ENCODE measurements at places on chromosomes 5 and 9.

GRCh38 chr5:33475706-33476105 is 34.9 kb downstream of the TARS1 start:
- DNase-seq = no peak

DNA sequence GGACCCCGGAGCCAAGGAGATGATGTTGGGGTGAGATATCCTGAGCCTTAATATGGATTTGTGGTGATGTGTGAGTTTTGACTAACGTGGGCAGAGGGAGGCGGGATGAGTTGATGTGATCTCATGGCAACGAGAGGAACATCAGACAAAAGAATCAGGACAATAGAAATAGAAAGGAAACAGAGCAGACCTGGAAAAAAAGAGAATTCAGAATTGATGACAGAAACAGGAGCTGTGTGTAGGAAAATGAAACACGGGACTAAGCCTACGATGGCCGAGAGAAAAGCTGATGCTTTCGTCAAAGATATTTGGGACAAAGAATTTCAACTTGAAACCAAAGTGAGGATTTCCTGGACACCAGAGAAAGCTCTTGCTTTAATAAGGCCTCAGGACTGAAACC is 10.9 kb downstream of the PRKACG start:
- no peak for DNase-seq

DNA sequence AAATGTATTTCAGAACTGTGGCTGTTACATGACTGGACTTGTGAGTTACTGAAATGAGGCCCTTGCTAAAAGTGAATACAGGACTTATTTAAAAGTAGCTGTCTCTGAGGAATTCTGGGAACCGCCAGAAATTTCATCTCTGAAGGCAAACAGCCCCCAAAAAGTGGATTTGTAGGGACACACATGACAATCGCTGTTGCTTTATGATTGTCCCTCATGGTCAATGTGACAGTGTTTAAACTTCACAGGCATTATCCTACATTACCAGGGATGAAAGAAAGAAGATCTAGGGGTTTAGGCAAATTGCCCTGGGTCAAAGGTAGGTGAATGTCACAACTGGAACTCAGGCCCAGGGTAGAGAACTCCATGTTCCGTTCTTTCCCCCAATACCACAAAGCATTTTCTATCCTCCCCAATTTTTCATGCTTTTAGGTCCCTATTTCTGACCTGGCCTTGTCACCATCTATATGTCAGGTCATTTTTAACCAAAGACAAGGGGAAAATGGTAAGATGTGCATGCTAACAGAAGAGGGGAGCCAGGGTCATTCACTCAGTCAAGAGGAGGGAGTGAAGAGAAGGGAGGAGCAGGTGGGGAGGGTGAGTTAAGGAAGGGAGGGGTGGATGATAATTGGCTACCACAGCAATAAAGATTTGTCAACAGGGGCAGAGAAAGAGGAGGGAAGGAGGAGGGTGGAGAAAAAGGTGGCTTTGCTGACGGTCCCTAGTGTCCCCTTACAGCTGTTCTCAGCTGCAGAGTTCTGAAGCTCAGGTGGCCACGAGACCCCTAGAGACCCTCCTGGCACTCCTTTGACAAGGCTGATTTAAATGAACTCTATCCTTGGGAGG is 57.8 kb upstream of the GLRX start:
- no peak for DNase-seq

- DNase-seq = peak; percentile 85
These were observed at the start of gene CDKN2A for GRCh38 chr9:21993893-21994555. Gene CDKN2A, minus strand, starts transcription at chr9:21994392.

GRCh38 chr9:121123816-121124535 is 49.2 kb downstream of the CNTRL start:
- no peak for DNase-seq

DNA sequence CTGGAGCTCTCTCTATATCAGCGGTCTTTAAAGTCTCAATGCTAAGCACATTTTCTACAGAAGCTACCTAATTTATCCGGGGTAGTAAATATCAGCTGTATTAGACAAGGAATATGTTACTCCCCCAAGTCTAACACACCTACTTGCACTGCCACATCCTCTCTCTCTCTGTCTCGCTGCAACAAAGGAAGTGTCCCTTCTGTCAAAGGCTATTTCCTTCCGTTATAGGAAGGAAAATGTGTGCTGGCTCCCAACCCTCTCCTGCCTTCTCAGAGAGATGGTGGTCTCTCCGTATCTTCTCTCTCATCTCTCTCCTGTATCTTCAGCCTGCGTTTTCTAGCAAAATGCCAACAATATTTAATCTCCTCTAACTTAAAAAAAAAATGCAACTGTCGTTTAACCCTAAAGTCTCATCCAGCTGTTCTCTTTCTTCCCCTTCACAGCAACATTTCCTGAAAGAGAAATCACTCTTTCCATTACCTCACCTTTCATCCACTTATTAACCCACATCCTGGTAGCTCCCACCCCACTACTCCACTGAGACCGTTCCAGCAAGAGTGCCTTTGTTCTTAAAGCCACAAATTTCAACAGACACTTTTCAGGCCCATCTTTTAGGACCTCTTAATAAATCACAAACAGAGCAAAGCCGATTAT is 2.3 kb downstream of the TTF1 start:
- DNase-seq = no peak

- DNase-seq = no peak
These were observed 61.4 kb downstream of the C9orf50 start for GRCh38 chr9:129559506-129559881.

- no peak for DNase-seq
These were observed 37.6 kb upstream of the IPPK start for GRCh38 chr9:92707530-92707929.

DNA sequence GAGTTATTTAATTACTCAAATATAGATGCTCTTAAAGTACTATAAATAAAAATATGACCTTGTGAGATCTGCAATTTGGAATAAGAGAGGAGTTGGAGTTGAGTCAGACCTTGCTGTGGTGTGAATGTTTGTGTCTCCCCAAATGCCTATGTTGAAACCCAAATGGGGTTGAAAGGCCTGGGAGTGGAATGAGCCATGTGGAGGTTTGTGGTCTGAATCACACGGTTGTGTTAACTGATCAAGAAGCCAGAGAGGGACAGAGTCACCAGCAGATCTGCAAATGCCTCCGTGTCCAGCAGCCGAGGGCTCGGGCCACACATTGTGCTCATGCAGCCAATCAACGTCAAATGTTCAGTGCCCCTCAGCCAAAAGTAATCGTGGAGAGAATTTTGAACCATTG is 404.4 kb downstream of the ICE1 start:
- no peak for DNase-seq

DNA sequence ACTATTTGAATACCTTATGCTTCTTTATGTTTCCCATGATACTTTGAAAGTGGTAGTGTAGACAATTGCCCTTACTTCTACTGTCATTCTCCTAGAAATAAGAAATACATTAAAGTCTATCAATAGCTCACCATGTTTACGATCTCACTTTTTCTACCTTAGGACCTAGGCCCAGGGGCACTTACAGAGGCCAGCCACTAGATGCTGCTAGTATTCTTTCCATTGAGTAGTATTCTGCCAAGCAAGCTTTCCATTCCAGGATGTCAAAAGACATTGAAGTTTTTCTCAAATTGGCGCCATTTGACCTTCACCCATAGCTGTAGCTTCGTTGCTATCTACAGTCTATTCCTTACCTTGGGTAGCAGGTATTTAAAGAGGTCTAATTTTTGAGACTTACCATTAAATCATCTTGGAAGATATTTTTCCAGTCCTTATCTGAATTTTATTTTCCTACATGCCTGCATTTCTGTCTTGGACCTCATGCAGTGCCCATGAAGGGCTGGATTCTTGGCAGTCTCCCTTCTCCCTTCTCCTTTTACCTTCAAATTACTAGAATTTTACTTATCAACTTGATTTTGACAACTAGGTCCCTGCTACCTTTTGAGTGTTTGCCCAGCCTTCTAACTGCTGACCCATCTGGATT is 246.0 kb upstream of the NUDT12 start:
- peak; percentile 55 for DNase-seq

GRCh38 chr5:173902743-173903142 is 14.6 kb downstream of the CPEB4 start:
- DNase-seq = no peak
